Mesendoderm (in vitro differentiated cells): ENCODE measurements at places on chromosomes 12 and 14.

GRCh38 chr12:63093711-63094110, 57.3 kb downstream of the AVPR1A start:
- no peaks in the 10 kb centered on the region for H3K27me3 ChIP-seq
- H3K4me3 ChIP-seq, result no peak overlapping the region
- no peak overlapping the region for H3K27ac ChIP-seq
- H3K4me1 ChIP-seq, result peaks cover 3% of the 10 kb centered on the region
- H3K36me3 ChIP-seq, result no peaks in the 10 kb centered on the region

- H3K36me3 ChIP-seq, result no peaks in the 10 kb centered on the region
- no peak for DNase-seq
- no peak overlapping the region for H3K4me3 ChIP-seq
- no peaks in the 10 kb centered on the region for H3K27me3 ChIP-seq
Observed at GRCh38 chr12:13504074-13504473, 307.5 kb downstream of the EMP1 start.

GRCh38 chr12:105947906-105948305, 190.8 kb downstream of the NUAK1 start:
- H3K4me1 ChIP-seq, result no peaks in the 10 kb centered on the region
- H3K27ac ChIP-seq, result no peak overlapping the region
- no peak for DNase-seq
- no peak overlapping the region for H3K4me3 ChIP-seq
- no peaks in the 10 kb centered on the region for H3K36me3 ChIP-seq

DNA sequence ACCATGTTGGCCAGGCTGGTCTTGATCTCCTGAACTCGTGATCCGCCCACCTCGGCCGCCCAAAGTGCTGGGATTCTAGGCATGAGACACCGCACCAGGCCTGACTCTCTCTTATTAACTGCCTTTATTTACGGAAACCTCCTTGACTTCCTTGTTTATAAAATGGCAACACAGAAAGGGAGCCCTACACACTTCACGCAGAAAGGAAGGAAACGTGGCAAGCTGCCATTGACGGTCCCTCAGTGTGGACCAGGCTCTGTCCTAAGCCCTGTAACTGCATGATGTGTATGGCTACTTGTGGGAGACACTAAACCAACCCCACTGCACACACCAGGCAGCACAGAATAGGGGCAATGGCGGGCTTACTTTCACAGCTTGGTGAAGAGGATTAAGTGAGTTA, 11.7 kb downstream of the CINP start:
- no peaks in the 10 kb centered on the region for H3K4me1 ChIP-seq
- H3K36me3 ChIP-seq, result peaks cover 5% of the 10 kb centered on the region
- H3K27ac ChIP-seq, result no peak overlapping the region
- DNase-seq, result no peak
- no peaks in the 10 kb centered on the region for H3K27me3 ChIP-seq

- H3K4me1 ChIP-seq, result peaks cover 3% of the 10 kb centered on the region
- no peak overlapping the region for H3K27ac ChIP-seq
- H3K36me3 ChIP-seq, result no peaks in the 10 kb centered on the region
- DNase-seq, result no peak
Observed at GRCh38 chr12:47114481-47114892, 34.7 kb upstream of the AMIGO2 start.

DNA sequence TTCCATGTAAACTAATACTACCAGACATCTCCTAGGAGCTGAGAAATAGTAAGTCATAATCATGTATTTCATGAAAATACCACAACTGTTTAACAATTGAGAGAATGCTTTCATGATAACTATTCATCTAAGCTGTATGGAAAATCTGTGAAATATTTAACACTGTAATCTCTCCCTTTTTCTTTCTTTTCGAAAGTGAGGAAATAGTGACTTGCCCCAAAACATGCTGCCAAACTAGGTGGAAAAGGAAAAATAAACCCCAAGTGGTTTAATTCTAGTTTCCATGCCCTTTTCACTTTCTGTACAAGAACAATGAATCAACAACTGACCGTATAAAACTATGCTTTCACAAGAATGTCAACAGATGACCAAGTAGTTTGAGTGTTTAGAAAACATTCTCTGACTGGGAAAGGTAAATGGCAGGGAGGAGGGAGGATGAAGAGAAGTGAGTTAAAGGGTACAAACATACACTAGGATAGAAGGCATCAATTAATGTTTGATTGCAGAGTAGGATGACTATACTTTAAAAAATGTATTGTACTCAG, 147.5 kb upstream of the AVPR1A start:
- peaks cover 5% of the 10 kb centered on the region for H3K4me1 ChIP-seq
- no peaks in the 10 kb centered on the region for H3K36me3 ChIP-seq
- no peak overlapping the region for H3K27ac ChIP-seq
- no peak overlapping the region for H3K4me3 ChIP-seq

DNA sequence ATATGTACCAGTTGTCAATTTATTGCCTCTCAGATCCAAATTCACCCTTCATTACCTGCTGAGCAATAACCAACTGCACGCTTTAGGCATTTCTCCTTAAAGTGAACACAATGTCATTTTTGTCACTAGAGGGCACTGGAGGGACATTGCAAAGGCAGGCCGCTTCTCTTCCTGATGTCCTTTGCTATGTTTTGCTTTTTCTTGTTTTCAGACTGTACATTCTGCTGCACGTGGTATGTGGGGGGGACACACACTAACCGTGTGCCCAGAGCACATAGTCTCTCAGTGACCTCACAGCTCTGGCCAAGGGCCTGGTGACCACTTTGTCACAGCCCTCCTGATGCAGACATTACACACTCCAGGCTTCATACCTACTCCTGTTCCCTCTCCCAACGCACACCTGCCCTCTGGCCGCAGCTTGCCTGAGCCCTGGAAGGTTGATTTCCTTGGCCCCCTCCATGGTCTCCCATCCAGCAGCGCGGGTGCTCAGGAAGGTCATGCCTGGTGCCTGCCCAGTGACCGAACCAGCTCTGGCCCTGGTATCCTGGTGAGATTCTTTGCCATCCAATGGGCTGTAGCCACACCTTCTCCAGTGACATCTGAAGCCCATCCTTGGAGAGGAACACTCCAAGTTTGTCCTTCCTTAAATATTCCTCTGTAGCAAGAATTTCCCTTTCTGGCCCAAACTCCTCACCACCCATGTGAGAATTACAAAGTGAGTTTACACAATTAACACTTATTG, 39.9 kb downstream of the MYO1H start:
- H3K4me3 ChIP-seq, result no peak overlapping the region
- no peaks in the 10 kb centered on the region for H3K27me3 ChIP-seq
- peak; percentile 56 for DNase-seq
- no peaks in the 10 kb centered on the region for H3K4me1 ChIP-seq
- H3K27ac ChIP-seq, result no peak overlapping the region

DNA sequence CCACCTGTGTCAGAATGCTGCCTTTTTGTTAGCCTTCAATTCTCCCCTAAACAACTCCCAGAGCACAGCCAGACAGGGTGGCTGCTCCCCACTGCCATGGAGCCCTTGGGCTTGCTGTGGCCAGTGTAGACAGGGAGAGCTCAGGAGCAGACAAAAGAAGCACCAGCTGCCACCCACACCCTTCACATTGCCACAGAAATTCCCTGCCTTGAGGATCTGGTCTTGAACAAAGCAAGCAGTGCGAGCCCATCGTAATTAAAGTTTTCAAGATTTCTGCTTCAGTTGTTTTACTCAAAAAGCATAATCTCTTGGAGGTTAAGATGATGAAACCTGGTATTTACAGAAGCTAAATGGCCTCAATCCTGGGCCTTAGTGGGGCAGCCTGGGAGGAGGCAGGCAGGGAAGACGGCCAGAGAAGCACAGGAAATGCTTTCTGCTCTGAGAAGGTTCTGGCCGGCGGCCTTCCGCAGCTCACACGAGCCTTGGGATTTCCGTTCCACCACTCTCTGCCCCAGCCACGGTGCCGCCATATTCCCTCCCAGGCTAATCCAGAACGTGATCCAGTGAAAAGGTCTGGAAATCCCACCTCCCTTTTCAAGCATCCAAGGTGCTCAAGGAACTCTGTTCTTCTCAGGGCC, 535.2 kb downstream of the BCL11B start:
- H3K4me1 ChIP-seq, result no peaks in the 10 kb centered on the region
- no peak overlapping the region for H3K27ac ChIP-seq
- H3K4me3 ChIP-seq, result no peak overlapping the region
- DNase-seq, result no peak

- no peaks in the 10 kb centered on the region for H3K36me3 ChIP-seq
- no peak overlapping the region for H3K27ac ChIP-seq
- no peaks in the 10 kb centered on the region for H3K27me3 ChIP-seq
- no peak for DNase-seq
- no peak overlapping the region for H3K4me3 ChIP-seq
- no peaks in the 10 kb centered on the region for H3K4me1 ChIP-seq
Observed at GRCh38 chr12:75820071-75820470, 211.5 kb downstream of the PHLDA1 start.

GRCh38 chr12:14710632-14711320, 14.4 kb upstream of the GUCY2C start:
- peak; percentile 53 for DNase-seq
- H3K36me3 ChIP-seq, result no peaks in the 10 kb centered on the region
- H3K4me3 ChIP-seq, result no peak overlapping the region
- peak overlapping the region; percentile 63 for H3K27ac ChIP-seq
- H3K27me3 ChIP-seq, result no peaks in the 10 kb centered on the region
- peaks cover 9% of the 10 kb centered on the region for H3K4me1 ChIP-seq

- H3K4me1 ChIP-seq, result no peaks in the 10 kb centered on the region
- DNase-seq, result no peak
- H3K27me3 ChIP-seq, result no peaks in the 10 kb centered on the region
- H3K36me3 ChIP-seq, result no peaks in the 10 kb centered on the region
Observed at GRCh38 chr14:46051796-46052195, 599.8 kb downstream of the RPL10L start.

GRCh38 chr12:114430306-114430705, 24.4 kb upstream of the TBX5 start:
- DNase-seq, result no peak
- H3K27ac ChIP-seq, result no peak overlapping the region
- H3K27me3 ChIP-seq, result no peaks in the 10 kb centered on the region
- H3K4me3 ChIP-seq, result no peak overlapping the region
- H3K4me1 ChIP-seq, result no peaks in the 10 kb centered on the region

- peak; percentile 49 for DNase-seq
- H3K27ac ChIP-seq, result no peak overlapping the region
- H3K4me3 ChIP-seq, result no peak overlapping the region
- no peaks in the 10 kb centered on the region for H3K27me3 ChIP-seq
- no peaks in the 10 kb centered on the region for H3K4me1 ChIP-seq
Observed at GRCh38 chr14:91047174-91047753, 13.2 kb downstream of the RPS6KA5 start.

DNA sequence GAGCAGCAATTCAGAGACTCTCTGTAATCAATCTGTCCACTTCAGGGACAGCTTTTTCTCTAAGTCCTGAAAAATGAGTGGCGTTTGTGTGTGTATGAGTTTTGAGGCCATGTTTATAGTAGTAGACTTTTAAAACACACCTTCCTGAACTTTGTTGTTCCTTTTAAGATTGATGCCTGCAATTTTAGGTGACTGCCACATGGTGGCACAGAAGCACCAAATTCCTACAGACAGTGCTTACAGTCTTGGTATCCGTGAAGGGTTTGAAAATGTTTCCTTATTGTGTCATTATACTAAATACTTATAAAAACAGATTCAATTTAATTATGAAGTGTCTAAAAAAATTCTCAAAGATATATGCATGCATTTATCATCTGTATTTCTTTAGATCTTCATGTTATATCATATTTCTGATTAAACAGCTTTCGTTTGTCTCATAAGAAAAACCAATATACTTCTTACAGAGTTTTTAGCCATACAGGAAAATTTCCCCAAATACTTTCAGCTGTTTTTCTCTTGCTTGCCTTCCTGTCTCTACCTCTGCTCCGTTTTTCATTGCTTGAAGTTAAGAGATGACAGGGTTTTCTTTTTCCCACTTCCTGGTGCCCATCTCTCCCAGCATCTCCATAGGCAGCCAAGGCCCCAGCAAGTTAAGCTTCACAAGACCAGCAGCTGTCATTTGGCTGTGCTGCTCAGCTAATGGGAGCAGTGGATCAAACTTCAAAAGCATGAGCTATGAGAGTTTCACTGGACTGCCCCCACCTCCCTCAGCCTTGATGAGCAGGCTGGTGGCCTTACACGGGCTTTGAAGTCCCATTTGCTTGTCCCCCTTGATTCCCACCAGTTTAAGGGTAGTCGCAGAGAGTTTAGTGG, 259.6 kb downstream of the AKAP6 start:
- H3K27me3 ChIP-seq, result no peaks in the 10 kb centered on the region
- peak; percentile 62 for DNase-seq
- H3K4me3 ChIP-seq, result no peak overlapping the region
